Right cardiac atrium (tissue), 5 donors: ENCODE measurements at places on chromosomes 1 and 21. TPM values are rescaled to one million over a fixed set of nuclear protein-coding genes. Genes with fewer than 3 reads are reported as not detected.

Gene H3-3A
- total RNA-seq = 344 TPM

Gene MFAP2
- total RNA-seq = 11.6 TPM

Gene PGLYRP4
- total RNA-seq = not detected

Gene SIM2
- total RNA-seq = not detected

Gene NPHS2
- total RNA-seq = not detected

Gene ASCL5
- total RNA-seq = not detected
